ENCODE measurements at places on chromosomes 1 and 21.

GRCh38 chr1:203166192-203166940 lies 9.3 kb downstream of the MYBPH start:
- no peaks in the 10 kb centered on the region for H3K36me3 ChIP-seq
- H3K4me3 ChIP-seq: no peak overlapping the region
- H3K27ac ChIP-seq: no peak overlapping the region
- no peaks in the 10 kb centered on the region for H3K4me1 ChIP-seq
- no peak for DNase-seq
- H3K27me3 ChIP-seq: no peaks in the 10 kb centered on the region

GRCh38 chr1:26772687-26773086 lies 15.1 kb upstream of the PIGV start:
- H3K4me1 ChIP-seq: peaks cover 20% of the 10 kb centered on the region
- H3K27ac ChIP-seq: peak overlapping the region; percentile 0
- no peak overlapping the region for H3K4me3 ChIP-seq
- DNase-seq: no peak
- no peaks in the 10 kb centered on the region for H3K27me3 ChIP-seq
- H3K36me3 ChIP-seq: peaks cover 52% of the 10 kb centered on the region

DNA sequence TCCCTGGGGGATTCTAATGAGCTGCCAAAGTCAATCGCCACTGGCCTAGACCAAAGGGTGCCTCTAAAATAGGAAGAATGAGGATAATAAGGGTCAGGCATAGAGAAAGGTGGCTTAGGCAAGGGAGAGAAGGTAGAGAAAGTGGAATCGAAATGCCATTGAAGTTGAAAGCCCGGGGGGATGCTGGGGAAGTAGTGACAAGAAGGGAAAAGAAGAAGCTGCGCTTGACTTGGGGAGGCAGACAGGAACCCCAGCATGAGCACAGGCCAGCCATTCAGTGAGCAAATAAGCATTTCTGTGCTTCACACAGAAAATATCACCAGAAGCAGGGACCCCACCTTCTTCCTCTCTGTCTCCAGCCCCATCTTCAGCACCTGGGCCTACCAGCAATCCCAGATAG lies 1.5 kb downstream of the CD2 start:
- H3K4me1 ChIP-seq: peaks cover 30% of the 10 kb centered on the region
- peak overlapping the region; percentile 98 for H3K27ac ChIP-seq
- DNase-seq: no peak

GRCh38 chr1:17582124-17582774 lies 42.8 kb downstream of the ARHGEF10L start:
- peak overlapping the region; percentile 19 for H3K27ac ChIP-seq
- H3K4me3 ChIP-seq: no peak overlapping the region

GRCh38 chr1:4053774-4054173 lies 153.7 kb upstream of the C1orf174 start:
- no peak overlapping the region for H3K4me3 ChIP-seq
- H3K4me1 ChIP-seq: peaks cover 2% of the 10 kb centered on the region
- DNase-seq: no peak
- no peaks in the 10 kb centered on the region for H3K36me3 ChIP-seq
- H3K27ac ChIP-seq: no peak overlapping the region

DNA sequence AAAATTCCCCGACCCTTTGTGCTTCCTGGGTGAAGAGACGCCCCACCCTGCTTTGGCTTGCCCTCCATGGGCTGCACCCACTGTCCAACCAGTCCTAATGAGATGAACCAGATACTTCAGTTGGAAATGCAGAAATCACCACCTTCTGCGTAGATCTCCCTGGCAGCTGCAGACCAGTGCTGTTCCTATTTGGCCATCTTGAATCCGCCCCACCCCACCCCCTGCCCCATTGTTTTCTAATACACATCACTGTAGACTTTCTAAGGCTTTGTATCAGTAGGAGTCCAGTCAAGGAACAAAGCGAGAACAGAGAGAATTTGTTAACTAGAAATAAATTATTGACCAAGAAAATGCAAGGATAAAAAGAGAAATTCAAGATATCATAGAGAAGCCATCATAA lies 178.2 kb downstream of the KCNK2 start:
- no peak overlapping the region for H3K4me3 ChIP-seq
- H3K27ac ChIP-seq: no peak overlapping the region
- no peak for DNase-seq

DNA sequence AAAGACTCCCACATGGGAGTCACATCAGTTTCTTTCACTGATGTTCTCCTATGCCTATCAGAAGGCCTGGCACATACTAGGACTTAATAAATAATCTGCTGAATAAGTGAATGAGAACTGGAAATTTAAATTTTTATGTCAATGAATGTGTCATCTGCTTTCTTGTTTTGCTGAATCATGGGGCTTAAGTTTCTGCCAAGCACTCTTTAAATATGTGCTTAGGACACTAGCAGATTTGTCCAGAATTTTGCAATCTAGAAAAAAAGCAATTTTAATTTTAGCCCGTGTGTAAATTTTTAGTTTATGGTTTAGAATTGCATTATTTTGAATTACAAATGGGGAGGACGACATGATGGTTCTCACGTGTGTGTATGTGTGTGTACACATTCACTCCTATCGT lies 803.1 kb downstream of the USP25 start:
- H3K4me3 ChIP-seq: no peak overlapping the region
- no peaks in the 10 kb centered on the region for H3K27me3 ChIP-seq
- no peaks in the 10 kb centered on the region for H3K4me1 ChIP-seq
- no peak overlapping the region for H3K27ac ChIP-seq
- no peaks in the 10 kb centered on the region for H3K36me3 ChIP-seq

DNA sequence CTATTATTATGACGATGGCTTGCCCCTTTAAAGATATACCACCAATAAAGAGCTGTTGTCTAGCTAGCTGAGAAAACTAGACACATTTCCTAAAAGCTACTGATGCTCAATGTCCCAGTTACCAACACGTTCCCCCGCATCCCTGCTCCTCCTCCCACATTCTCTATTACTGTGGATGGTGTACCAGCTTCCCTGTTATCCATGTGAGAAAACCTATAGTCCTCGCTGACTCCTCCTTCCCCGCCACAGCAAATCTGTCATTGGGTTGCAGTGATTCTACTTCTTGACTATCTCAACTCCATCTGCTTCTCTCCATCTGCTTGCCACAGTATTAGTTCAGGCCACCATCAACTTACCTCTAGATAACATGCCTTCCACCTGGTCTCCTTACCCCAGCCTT lies 337.5 kb downstream of the KCNH1 start:
- no peaks in the 10 kb centered on the region for H3K4me1 ChIP-seq
- no peak overlapping the region for H3K4me3 ChIP-seq
- no peak overlapping the region for H3K27ac ChIP-seq
- no peaks in the 10 kb centered on the region for H3K36me3 ChIP-seq

DNA sequence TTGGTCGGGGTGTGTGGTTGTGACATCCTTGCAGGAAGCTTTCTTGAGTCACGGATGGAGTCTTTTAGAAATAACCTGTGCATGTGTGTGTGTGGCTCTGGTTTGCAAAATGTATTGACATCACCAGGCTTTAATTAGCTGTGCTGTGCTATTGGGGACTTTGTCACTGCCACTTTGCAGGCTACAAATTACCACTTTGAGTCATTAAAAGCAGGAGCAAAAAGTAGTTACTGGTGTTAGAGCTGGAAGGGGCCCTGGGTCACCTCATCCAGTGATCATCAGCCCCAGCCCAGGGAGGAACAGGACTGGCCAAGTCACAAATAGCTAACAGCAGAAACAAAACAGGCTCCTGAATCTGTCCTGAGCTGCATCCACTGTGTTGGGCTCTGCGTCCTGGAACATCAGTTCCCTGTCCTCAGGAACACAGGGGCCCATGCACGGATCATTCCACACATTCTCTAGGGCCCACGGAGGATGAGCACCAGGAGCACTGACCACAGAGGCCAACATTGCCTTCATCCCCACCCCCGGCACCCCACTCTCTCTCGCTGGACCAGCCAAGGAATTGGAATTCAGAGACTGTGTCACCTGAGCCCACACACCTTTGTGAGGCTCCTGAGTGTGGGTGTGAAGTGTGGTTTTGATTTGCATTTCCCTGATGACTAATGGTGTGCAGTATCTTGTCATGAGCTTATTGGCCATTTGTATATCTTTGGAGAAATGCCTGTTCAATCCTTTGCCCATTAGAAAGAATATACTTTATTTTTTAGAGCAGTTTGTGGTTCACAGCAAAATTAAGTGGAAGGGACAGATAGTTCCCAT lies 280.1 kb upstream of the C1orf174 start:
- H3K4me3 ChIP-seq: no peak overlapping the region
- H3K27me3 ChIP-seq: no peaks in the 10 kb centered on the region
- no peak for DNase-seq
- H3K27ac ChIP-seq: no peak overlapping the region

DNA sequence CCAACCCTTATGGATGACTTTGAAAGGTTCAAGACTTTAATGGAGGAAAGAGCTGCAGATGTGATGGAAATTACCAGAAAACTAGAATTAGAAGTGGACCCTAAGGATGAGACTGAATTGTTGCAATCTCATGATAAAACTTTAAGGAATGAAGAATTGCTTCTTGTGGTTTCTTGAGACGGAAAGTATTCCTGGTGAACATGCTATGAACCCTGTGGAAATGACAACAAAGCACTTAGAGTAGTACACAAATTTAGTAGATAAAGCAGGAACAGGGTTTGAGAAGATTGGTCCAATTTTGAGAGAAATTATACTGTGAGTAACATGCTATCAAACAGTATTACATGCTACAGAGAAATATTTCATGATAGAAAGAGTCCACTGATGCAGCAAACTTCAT lies 215.4 kb downstream of the OMA1 start:
- H3K27me3 ChIP-seq: no peaks in the 10 kb centered on the region
- DNase-seq: no peak
- no peak overlapping the region for H3K4me3 ChIP-seq
- no peaks in the 10 kb centered on the region for H3K4me1 ChIP-seq

DNA sequence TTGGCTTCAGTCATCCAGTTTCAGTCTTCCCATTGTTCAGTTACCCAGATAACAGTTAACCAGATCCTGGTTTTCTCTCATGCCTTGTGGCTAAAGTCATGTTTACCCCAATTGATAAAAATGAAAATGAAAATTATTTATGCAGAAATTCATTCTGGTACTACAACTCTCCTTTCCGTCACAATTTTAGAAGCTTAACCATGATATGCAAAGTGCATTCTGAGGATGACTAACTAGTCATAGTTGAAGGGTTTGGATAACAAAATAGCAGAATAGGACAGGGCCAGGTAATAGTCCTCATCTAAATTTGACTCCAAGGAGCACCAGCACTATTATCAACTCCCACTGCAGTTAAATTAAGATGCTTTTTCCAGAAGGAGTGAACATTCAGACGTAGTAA lies 94.7 kb downstream of the NTMT2 start:
- no peaks in the 10 kb centered on the region for H3K4me1 ChIP-seq
- DNase-seq: no peak

GRCh38 chr21:34004974-34005373 lies 68.4 kb upstream of the MRPS6 start:
- H3K27ac ChIP-seq: no peak overlapping the region
- no peak overlapping the region for H3K4me3 ChIP-seq
- H3K27me3 ChIP-seq: no peaks in the 10 kb centered on the region
- DNase-seq: no peak

- H3K27ac ChIP-seq: no peak overlapping the region
- no peak for DNase-seq
- no peak overlapping the region for H3K4me3 ChIP-seq
- peaks cover 2% of the 10 kb centered on the region for H3K4me1 ChIP-seq
- peaks cover 72% of the 10 kb centered on the region for H3K27me3 ChIP-seq
Measured at GRCh38 chr1:117644696-117645311, 39.0 kb downstream of the TENT5C start.

DNA sequence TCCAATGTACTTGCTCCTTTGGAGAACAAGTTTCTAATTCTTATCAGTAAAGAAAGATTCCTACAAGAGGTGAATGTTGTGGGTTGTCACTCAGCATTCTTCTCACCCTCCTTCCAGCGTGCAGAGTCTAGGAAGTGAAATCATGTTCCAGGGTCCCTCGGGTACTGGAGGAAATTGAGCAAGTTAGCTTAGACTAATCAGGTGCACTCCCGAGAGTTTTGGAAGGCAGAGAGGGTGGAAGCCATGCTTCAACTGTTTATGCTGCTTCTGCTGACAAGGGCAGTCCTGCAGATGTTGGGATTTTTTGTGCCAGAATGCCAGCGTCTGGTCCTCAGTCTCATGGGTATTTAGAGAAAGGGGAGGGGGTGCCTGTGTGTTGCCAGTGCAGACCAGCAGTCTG lies 5.3 kb upstream of the C1orf115 start:
- H3K4me1 ChIP-seq: peaks cover 3% of the 10 kb centered on the region
- peaks cover 10% of the 10 kb centered on the region for H3K27me3 ChIP-seq
- H3K27ac ChIP-seq: no peak overlapping the region
- H3K36me3 ChIP-seq: no peaks in the 10 kb centered on the region
- DNase-seq: no peak

DNA sequence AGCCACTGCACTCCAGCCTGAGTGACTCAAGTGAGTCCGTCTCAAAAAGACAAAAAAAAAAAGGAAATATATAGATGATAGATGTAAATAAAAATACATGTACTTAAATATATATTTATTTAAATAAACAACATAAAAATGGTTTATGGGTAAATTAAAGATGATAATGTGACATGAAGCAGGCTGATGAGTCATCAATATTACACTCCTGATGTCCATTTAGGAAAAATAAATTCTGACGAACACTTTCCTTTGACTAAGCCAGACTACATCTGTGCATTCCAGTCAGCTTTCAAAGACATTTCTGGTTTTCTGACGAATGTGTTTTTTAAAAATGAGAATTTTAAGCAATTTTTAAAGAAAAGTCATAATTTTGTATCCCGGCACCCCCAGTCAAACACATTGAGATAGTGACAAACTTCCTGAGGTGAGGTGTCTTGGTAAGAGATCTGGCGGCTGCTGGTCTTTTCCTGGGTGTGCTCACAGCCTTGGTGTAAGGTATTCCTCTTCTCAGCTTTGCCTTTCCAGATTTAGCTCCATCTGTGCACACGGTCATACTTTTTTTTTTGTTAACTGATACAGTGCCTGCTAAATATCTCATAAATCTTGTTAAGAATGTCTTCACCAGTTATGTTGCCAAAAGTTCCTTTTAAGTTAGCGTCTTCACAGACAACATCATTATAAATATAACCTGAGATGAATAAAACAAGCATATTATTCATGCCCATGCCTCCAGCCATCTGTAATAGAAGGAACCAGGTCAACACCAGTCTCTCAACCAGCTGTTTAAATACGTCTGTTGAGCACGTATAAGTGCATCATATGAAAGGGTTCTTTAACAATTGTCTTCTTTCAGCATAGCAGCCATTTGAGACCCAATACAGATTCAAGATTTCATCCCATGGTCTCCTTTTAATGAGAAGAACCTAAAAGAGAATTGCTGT lies 214.5 kb upstream of the PLD5 start:
- H3K4me1 ChIP-seq: no peaks in the 10 kb centered on the region
- peaks cover 7% of the 10 kb centered on the region for H3K27me3 ChIP-seq
- DNase-seq: no peak
- no peak overlapping the region for H3K27ac ChIP-seq

DNA sequence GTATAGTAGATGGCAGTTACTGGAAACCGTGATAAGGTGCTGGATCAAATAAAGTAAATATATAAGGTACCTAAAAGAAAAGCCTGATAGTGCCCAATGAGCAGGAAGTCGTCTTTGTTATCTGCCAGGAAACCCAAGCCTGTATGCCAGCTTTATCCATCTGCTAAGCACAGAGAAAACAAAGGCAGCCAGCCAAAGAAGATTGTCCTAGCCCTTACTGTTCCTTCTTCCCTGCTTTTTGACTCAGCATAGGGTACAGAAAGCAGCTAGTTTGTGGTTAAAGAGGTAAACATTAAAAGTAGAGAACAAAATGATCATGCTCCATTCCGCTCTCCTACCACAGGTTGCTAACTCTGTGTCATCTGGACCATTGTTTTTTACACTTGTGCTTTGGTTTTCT lies 10.1 kb downstream of the KRTAP22-2 start:
- DNase-seq: no peak
- H3K36me3 ChIP-seq: no peaks in the 10 kb centered on the region
- peaks cover 7% of the 10 kb centered on the region for H3K27me3 ChIP-seq
- H3K4me3 ChIP-seq: no peak overlapping the region
- no peak overlapping the region for H3K27ac ChIP-seq
- no peaks in the 10 kb centered on the region for H3K4me1 ChIP-seq

All from activated naive CD8-positive, alpha-beta T cell treated with anti-CD3 and anti-CD28 coated beads for 36 hours (primary cell).